ENCODE measurements at places on chromosomes 1 and 21. TPM values are rescaled to one million over a fixed set of nuclear protein-coding genes. Genes with fewer than 3 reads are reported as not detected.

DNA sequence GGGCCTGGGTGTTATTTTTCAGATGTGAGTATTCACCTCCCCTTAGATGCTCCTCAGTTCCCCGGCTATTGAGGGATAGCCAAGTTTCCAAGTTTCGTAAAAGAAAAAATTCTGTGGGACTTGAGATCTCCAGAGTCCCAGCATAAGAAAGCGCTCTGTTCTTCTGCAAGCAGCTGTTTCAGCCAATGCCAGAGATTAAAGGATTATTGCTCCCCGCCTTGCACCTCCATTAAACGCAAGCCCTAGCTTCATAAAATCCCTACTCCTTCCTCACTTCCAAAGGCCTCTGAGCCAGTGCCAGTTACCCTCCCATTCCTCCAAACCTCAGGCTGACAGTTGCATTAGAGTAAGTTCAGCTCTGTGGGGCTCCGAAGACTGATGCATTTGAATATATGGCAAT, 56.4 kb downstream of the CHIA start:
- no peak overlapping the region for H3K27ac ChIP-seq
- H3K36me3 ChIP-seq: no peaks in the 10 kb centered on the region
- no peak for DNase-seq

GRCh38 chr1:101178688-101179491, 57.9 kb upstream of the S1PR1 start:
- no peaks in the 10 kb centered on the region for H3K4me1 ChIP-seq
- no peak for DNase-seq
- no peaks in the 10 kb centered on the region for H3K36me3 ChIP-seq
- no peaks in the 10 kb centered on the region for H3K27me3 ChIP-seq
- no peak overlapping the region for H3K4me3 ChIP-seq

- H3K36me3 ChIP-seq: no peaks in the 10 kb centered on the region
- no peak overlapping the region for H3K27ac ChIP-seq
- DNase-seq: no peak
- no peaks in the 10 kb centered on the region for H3K4me1 ChIP-seq
- no peak overlapping the region for H3K4me3 ChIP-seq
Measured at GRCh38 chr1:187509091-187509490, 680.3 kb downstream of the PLA2G4A start.

DNA sequence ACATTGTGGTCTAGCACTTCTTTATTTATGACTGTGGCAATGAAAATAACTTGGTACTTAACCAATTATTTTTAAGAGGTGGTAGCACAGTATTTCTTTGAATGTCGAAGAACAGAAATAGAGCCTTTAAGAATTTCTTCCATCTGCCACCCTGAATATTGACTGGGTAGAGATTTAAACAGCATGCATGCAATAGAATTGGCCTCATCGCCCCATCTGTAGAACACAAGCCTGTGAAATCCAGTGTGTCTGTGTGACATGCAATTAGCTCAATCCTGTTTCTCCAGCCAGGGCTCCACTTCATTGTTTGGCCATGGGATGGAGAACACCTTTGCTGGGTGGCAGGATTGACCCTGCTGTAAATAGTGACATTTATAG, 17.1 kb upstream of the KLHDC8A start:
- no peak overlapping the region for H3K27ac ChIP-seq
- no peak overlapping the region for H3K4me3 ChIP-seq
- no peaks in the 10 kb centered on the region for H3K36me3 ChIP-seq
- H3K27me3 ChIP-seq: no peaks in the 10 kb centered on the region

GRCh38 chr1:58704616-58705021, 4.8 kb upstream of the MYSM1 start:
- no peak for DNase-seq
- H3K27me3 ChIP-seq: no peaks in the 10 kb centered on the region
- no peaks in the 10 kb centered on the region for H3K4me1 ChIP-seq

DNA sequence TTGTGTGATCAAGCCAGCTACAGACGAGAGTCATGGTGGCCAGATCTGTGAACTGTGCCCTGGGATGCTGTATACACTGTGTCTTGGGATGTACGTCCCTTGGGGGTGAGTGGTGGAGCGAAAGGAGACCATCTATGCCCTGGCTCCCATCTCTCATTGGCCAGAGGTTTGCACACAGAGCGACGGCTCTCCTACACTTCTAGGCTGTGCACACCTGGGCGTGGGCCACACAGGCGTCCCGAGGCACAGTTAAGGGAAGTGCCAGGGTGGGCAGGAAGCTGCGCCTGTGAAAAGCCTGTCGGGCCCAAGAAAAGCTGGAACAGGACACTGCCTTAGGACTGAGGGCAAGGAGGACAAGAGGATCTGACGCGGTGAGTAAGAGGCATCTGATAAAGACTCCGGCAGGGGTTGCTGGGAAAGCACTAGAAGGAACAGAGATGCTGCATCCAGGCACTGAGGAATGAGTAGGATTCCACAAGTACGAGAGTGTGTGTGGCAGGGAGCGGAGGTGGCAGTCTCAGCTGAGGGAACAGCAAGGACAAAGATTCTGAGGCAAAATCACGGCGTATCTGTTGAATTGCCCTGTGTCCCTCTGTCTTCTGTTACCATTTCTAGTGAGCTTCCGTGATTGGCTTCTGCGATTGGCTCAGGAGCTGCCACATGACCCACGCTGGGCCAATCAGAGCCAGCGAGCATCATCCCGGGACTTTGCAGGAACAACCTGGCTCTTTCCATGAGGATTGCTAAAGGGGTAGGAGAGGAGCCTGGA, 67.9 kb upstream of the ZBTB40 start:
- no peak overlapping the region for H3K27ac ChIP-seq
- DNase-seq: no peak
- H3K36me3 ChIP-seq: no peaks in the 10 kb centered on the region
- no peak overlapping the region for H3K4me3 ChIP-seq

DNA sequence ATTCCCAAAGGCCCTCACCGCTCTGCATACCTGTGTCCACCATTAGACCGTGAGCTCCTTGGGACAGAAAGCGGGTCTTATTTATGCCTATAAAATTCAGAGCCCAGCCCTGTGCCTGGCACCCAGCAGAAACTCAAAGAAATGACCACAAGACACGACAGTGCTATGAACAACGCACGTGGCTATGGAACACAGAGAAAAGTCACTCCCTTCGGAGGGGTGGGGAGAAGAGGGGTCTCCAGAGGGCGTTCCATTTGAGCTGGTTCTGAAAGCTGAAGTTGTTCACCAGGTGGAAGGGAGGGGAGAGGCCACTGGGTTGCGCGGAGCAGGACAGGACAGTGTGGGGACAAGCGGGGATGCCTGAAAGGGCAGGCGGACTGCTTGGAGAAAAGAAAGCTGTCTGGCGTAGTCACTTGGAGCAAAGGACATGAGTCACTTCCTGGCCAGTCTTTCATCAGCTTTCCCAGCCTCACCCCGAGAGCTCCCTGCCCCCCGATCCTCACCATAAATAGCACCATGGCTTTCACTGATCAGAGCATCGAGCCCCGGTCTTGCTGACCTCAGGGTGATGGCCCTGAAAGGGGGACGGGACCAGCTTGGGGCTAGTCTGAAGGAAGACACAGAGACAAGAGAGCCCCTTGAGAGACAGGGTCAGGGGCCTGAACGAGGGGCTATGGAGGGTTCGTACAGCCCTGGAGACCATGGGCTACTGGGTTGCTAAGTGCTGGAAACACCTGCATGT, 28.5 kb downstream of the ECE1 start:
- DNase-seq: peak; percentile 95
- H3K27me3 ChIP-seq: no peaks in the 10 kb centered on the region
- peaks cover 27% of the 10 kb centered on the region for H3K4me1 ChIP-seq
- H3K36me3 ChIP-seq: no peaks in the 10 kb centered on the region
- no peak overlapping the region for H3K4me3 ChIP-seq
- peak overlapping the region; percentile 99 for H3K27ac ChIP-seq

DNA sequence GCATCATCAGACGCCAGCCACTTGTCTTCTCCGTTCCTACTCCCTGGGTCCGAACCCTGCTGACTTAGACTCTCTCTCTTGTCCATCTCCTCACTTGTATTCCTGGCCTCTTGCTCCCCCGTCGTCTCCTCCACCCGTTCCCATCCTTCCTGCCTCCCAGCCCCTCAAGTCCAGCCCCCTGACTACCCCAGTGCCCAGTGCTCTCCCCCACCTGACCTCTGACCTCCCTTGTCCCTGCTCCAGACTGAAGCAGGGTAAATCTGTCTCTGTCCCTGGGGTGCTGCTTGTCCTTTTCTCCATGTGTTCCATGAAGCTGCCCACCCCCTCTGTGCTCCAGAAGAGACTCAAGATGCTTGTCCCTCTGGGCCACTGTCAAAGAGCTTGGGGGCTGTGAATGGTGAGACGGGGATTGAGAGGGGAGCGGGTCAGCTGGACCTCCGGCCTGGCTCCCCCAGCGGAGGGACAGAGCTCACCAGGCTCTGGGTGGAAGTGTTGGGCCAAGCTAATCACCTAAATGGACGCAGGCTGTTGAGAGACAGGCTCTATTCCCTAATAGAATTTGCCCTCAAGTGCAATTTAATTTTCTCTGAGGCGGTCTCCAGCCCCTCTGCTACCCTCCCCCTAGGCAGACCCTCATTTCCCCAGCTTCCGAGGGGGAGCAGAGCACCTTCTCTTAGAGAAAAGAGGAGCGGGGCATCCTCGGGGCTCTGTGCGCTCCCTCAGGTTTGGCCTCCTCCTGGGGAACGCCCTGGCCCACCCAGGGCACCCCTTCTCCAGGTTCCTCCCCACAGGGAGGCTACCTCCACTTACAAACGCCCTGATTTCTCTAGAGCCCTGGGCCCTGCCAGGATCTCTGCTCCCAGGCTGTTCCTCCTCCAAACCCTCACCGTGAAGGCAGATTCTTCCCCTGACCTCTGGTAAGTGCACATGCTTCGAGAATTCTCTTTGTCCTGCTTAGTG, 11.0 kb upstream of the LHX4 start:
- H3K27me3 ChIP-seq: peaks cover 5% of the 10 kb centered on the region
- no peak overlapping the region for H3K4me3 ChIP-seq
- H3K4me1 ChIP-seq: no peaks in the 10 kb centered on the region
- H3K27ac ChIP-seq: no peak overlapping the region

DNA sequence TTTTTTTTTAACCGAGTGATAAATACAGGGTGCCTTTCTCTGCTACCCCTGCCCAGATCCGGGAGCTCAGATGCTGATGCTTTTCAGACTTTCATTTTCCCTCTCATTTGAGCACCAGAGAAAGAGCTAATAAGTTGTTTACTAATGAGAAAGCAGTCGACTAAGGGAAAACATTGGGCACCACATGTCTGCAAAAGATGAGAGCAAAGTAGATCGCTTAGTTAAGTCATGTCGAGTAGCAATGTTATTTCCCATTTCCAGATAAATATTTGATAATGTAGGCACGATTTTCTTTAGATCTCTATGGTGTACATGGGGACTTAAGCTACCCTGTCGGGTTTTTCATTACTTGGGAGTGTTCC, 1.2 kb downstream of the PKN2 start:
- H3K4me1 ChIP-seq: peaks cover 31% of the 10 kb centered on the region
- no peaks in the 10 kb centered on the region for H3K27me3 ChIP-seq
- peak overlapping the region; percentile 97 for H3K27ac ChIP-seq
- DNase-seq: no peak
- H3K36me3 ChIP-seq: no peaks in the 10 kb centered on the region
- peak overlapping the region; percentile 96 for H3K4me3 ChIP-seq

DNA sequence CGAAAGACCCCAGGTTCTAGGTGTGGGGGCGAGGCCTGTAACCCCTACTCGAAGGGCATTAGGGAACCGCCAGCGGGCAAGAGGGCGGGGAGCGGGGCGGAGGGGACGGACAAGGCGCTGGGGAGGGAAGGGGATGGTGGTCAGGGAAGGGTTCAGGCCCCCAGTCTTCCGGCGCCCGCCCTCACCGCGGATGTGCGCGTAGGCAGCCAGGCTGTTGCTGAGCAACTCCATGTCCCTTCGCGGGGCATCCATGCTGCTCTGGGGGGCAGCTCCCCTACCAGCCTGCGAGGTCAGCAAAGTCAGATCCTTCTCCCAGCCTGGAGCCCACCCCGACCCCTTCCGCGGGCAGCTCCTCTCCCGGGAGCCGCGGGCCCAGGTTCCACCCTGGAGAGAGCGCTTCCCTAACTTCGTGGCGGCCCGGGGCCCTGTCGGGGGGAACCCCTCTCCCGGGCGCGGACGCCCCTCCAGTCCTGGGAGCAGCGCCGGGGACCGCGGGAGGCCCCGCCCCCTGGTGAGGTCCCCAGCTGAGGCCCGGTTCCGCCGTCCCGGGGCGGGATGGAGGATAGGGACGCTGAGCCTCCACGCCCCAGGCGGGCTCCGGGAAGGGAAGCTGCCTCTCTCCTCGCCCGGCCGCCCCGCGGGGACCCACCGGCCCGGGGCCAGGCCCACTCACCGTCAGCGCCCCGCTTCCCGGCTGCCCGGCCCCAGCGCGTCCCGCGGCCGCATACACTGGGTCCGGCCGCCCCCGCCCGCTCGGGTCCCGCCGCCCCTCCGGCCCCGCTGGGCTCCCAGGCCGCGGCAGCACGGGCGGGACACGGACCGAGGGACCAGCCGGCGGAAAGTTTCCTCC, 434 bp downstream of the EVA1B start:
- H3K27me3 ChIP-seq: no peaks in the 10 kb centered on the region
- H3K4me3 ChIP-seq: peak overlapping the region; percentile 88
- H3K4me1 ChIP-seq: peaks cover 17% of the 10 kb centered on the region
- peak; percentile 55 for DNase-seq
- no peaks in the 10 kb centered on the region for H3K36me3 ChIP-seq

DNA sequence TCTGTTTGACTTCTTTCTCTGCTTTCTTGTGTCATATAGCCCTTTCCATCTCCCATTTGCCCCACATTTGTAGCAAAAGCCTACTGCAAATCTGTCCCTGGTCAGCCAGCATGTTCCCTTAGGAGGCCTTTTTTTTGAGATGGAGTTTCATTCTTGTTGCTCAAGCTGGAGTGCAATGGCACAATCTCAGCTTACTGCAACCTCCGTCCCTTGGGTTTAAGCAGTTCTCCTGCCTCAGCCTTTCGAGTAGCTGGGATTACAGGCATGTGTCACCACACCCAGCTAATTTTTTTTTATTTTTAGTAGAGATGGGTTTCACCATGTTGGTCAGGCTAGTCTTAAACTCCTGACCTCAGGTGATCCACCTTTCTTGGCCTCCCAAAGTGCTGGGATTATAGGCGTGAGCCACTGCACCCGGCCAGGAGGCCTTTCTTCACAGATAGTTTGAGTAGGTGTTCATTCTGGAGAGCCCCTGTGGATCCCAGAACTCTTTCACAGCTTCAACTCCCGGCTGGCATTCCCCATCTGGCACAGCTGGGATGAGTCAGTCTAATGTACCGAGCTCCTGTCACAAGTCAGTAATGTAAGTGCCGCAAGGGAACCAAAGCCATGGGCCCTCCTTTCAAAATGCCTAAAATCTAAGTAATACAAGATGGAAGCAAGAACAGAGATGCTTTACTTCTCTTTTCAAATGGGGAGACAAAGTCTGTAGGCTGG, 9.4 kb upstream of the NHLH1 start:
- H3K36me3 ChIP-seq: no peaks in the 10 kb centered on the region
- H3K27ac ChIP-seq: no peak overlapping the region
- no peaks in the 10 kb centered on the region for H3K4me1 ChIP-seq
- no peak overlapping the region for H3K4me3 ChIP-seq

HTR6 gene
- not detected for total RNA-seq

RNF2 gene
- 9.4 TPM for total RNA-seq

C1QC gene
- 424 TPM for total RNA-seq

RIMS3 gene
- 2.6 TPM for total RNA-seq

TUFT1 gene
- 9.2 TPM for total RNA-seq

TCHH gene
- not detected for total RNA-seq

LRRC8B gene
- 69.6 TPM for total RNA-seq

OLIG1 gene
- total RNA-seq: not detected

All from adrenal gland (tissue), 19 donors.